Forelimb muscle (tissue), 1 donor: ENCODE measurements at places on chromosomes 5 and 9. TPM values are rescaled to one million over a fixed set of nuclear protein-coding genes. Genes with fewer than 3 reads are reported as not detected.

- DNase-seq: no peak
Observed at GRCh38 chr9:7656636-7657035, 142.9 kb downstream of the DMAC1 start.

GRCh38 chr5:14665949-14666348 lies 1.4 kb downstream of the OTULIN start:
- DNase-seq: no peak

DNA sequence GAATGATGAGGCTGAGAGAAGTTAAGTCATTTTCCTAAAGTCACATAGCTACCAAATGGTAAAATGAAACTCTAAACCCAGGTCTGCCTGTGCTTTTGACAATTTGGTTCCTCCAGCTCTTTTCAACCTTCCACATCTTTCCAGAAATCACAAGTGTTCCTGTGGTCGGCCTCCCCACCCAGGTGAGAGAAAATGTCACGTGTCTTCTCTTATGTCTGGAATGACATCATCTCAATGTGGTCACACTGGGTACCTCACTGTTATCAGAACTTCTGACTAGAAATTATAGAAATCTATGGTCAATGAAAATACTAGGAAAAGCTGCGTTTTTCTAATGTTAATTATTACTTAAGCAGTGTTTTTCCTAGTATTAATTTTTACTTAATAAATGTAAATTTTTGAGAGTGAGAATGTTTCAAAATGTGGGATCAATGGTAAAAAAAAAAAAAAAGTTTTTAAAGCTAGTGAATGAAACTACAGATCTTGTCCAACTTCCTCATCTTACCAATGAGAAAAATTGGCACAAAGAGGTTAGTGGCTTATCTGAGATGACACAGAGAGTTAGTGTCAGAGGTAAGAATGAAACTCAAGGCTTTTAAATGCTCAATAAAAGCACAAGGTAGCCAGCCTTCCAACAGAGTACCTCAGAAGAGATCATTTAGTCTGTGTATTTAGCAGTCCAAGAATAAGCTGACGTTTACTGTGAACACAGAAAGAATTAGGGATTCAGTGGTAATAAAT lies 228.7 kb upstream of the NR4A3 start:
- DNase-seq: no peak

- no peak for DNase-seq
Observed at GRCh38 chr5:159444441-159445082, 114.3 kb upstream of the IL12B start.

- DNase-seq: no peak
Observed at GRCh38 chr5:171619196-171619595, 166.4 kb upstream of the SMIM23 start.

DNA sequence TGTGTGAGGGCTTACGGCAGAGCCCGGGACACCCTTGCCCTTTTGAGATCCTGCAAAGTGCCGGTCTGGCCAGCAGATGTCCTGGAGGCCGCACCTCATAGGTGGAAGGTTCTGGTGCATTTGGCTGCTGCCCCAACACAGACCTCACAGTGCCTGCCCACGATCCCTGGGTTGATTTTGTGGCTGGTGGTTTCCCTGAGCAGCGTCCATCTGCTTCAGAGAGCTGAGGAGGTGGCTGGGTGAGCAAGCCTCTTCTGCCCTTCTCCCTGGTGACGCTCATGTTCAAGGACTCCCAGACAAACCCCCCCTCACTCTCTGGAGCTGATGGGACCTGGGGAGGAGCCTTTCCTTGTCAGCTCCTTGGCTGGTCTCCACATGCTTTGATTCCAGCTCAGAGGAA lies 18.9 kb downstream of the BNIP1 start:
- DNase-seq: no peak

DNA sequence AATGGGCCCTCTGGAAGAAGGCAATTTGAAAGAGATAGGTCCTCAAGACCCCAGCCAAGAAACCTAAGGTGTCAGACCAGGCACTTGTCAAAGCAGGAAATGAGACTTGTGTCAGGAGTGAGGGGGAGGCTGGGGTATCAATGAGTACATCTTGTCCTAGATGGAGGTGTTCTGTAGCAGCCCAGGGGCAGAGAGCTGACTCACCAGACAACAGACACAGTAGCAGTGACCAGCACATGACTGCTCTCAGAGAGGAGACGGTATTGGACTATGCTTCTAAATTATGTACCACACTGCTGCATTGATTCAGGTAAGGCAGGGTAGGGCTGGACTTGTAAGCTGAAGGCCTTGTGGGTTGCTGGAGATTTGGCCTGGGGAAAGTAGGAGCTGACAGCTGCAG lies 551.2 kb upstream of the KLF4 start:
- no peak for DNase-seq

- no peak for DNase-seq
Observed at GRCh38 chr5:73442231-73442811, 6.3 kb downstream of the FOXD1 start.

DNA sequence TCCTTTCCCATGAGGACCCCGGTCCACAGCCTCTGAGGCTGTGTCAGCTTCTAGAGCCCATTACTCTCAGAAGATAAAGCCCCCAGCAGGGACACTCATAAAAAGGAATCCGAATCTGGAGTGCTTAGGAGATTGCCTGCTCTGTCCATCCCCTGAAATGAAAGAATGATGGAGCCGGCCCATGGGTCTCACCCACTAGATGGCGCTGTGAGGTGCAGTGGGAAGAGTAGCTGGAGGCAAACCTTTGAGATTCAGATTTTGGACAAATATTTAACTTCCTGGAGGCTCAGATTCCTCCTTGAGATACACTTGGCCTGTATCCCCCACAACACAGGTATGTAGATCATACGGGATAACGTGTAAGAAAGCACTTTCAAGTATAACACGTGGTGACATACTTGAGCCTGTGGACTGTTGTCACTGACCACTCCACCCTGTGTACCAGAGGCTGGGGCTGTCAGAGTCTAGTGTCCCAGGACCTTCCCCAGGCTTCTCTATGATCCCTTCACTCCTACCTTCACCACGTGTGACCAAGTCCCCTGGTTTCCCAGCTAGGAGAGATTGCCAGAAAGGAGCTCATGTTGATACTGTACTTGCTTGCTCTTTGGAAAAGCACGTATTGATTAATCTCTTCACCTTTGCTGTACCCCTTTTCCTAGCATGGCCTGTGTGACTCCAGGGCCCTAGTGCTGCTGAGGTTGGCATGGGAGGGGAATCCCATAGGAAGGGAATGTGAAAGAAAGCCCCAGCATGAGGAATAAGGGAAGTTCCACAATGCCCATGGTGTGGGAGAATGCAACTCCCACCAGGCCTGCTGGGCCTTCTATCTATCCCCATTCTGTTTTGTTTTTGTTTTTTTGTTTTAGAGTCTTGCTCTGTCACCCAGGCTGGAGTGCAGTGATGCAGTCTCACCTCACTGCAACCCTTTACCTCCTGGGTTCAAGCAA lies 32.1 kb downstream of the TRMO start:
- no peak for DNase-seq

DNA sequence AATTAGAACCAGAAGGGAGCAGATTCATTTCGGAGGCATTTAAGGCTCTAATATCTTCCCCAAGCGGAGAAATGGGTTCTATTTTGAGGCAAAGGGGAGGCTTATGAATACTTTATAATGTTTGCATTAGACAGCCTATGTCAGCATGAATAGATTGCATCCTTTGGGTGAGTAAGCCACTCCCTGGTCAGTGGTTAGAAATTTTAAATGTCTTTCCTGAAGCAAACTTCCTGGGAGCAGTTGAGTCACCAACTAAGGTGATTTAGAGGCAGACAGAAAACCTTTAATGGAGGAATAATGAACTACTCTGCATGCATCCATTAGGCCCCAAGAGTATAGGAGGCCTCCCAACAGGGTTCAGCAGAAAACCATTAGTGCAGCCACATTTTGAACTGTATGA lies 204.9 kb downstream of the ELAVL2 start:
- no peak for DNase-seq

- DNase-seq: no peak
Observed at GRCh38 chr5:38468978-38469706, 87.3 kb downstream of the LIFR start.

GRCh38 chr5:102018690-102019089 lies 277.4 kb downstream of the SLCO4C1 start:
- no peak for DNase-seq

The IL13 gene
- not detected for polyA plus RNA-seq

The TNC gene
- 43.4 TPM for polyA plus RNA-seq

The GABRA6 gene
- polyA plus RNA-seq: not detected

The SURF6 gene
- 20.5 TPM for polyA plus RNA-seq

The RNF224 gene
- 2.4 TPM for polyA plus RNA-seq

The CBY3 gene
- polyA plus RNA-seq: 0.37 TPM

The FOXD4L5 gene
- 0.90 TPM for polyA plus RNA-seq
